Stimulated activated CD4-positive, alpha-beta T cell treated with anti-CD3 and anti-CD28 coated beads, Interleukin-2, amount 100 ng/mL, for 48 hours (primary cell): ENCODE measurements at places on chromosomes 4 and X.

GRCh38 chr4:121740796-121741409, 24.1 kb downstream of the SMIM43 start:
- DNase-seq = no peak

- peak; percentile 11 for DNase-seq
Measured at GRCh38 chrX:152821145-152821765, 9.3 kb downstream of the CETN2 start.

- DNase-seq = peak; percentile 36
Measured at GRCh38 chrX:22192419-22193060, 80.2 kb upstream of the CBLL2 start.

DNA sequence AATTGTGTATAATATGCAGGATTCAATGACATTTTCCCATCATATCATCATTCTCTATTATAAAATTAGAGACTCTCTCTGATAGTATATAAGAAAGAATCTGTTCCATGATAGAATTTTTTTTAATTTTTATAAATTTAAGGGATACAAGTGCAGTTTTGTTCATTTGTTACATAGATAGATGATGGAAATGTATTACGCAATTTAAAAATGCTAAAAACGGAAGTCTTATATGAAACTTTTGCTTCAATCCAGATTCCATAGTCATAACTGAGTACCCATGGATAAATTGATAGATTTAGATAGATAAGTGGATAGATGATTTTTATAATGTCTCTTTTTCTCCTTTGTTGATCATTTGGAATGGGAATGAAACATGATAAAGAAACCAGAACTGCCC, 24.9 kb upstream of the MAGEB2 start:
- no peak for DNase-seq
